ENCODE measurements at places on chromosomes 3 and 15. TPM values are rescaled to one million over a fixed set of nuclear protein-coding genes. Genes with fewer than 3 reads are reported as not detected.

GRCh38 chr3:30401971-30402370 lies 204.4 kb upstream of the TGFBR2 start:
- H3K4me1 ChIP-seq, result peaks cover 5% of the 10 kb centered on the region
- DNase-seq, result no peak
- no peaks in the 10 kb centered on the region for H3K27me3 ChIP-seq
- H3K36me3 ChIP-seq, result no peaks in the 10 kb centered on the region
- no peak overlapping the region for H3K27ac ChIP-seq
- no peak overlapping the region for H3K4me3 ChIP-seq

DNA sequence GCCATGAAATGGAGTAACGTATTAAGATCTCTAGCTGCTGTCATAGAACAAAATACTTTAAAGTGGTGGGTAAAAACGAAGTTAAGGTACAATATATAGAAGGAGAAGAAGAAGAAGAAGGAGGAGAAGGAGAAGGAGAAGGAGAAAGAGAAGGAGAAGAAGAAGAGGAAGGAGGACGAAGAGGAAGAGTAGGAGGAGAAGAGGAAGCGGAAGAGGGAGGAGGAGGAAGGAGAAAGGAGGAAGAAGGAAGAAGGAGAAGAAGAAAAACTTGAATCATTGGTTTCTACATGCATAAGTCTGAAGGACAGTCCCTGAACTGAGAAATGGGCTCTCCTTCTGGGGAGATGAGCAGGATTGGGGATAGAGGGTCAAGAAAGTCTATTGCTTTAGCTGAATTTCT lies 22.4 kb downstream of the WWTR1 start:
- no peak overlapping the region for H3K4me3 ChIP-seq
- peaks cover 19% of the 10 kb centered on the region for H3K4me1 ChIP-seq
- H3K36me3 ChIP-seq, result no peaks in the 10 kb centered on the region
- H3K27me3 ChIP-seq, result no peaks in the 10 kb centered on the region
- H3K27ac ChIP-seq, result no peak overlapping the region

DNA sequence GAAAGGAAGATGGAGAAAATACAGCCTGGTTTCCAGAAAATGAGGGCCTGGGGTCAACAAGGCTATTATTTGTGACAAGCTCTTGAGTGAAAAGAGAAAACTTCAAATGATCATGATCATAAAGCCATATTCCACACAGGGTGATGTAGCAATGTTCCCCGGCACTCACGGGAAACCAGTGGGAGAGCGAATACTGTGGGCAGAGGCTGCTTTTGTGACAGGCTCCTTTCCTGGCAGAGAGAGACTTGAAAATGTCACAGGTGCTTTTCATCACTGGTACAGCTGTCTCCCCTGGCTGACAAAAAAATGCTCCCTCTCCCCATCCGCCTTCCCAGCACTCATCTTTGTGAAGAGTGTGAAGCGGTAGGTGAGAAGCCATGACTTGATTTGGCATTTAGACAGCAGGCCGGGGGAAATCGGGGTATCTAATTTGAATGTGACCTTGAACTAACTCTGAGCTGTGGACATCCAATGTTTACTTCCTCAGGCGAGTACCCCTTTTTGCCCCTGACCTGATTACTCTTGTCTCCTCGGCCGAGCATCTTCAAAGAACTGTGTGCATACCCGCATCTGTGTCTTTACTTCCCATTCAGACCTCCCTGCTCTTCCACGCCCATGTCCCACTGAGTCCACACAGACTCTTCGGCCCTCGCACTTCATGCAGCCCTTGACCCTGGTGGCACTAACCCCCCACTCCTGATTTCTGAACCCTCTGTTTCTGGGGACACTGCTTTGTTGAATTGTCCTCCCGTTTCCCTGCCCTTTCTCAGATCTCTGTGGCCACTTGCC lies 23.2 kb downstream of the CA12 start:
- DNase-seq, result no peak
- H3K27me3 ChIP-seq, result no peaks in the 10 kb centered on the region
- peaks cover 10% of the 10 kb centered on the region for H3K4me1 ChIP-seq

- peaks cover 6% of the 10 kb centered on the region for H3K36me3 ChIP-seq
- H3K4me1 ChIP-seq, result no peaks in the 10 kb centered on the region
- no peaks in the 10 kb centered on the region for H3K27me3 ChIP-seq
Observed at GRCh38 chr15:51536965-51537574, 85.5 kb downstream of the DMXL2 start.

GRCh38 chr3:11558002-11558401 lies 85.7 kb downstream of the VGLL4 start:
- H3K27ac ChIP-seq, result no peak overlapping the region
- peaks cover 4% of the 10 kb centered on the region for H3K36me3 ChIP-seq
- H3K27me3 ChIP-seq, result no peaks in the 10 kb centered on the region
- DNase-seq, result no peak
- H3K4me1 ChIP-seq, result peaks cover 7% of the 10 kb centered on the region

GRCh38 chr15:25676070-25676469 lies 187.1 kb downstream of the ATP10A start:
- H3K27me3 ChIP-seq, result no peaks in the 10 kb centered on the region
- H3K36me3 ChIP-seq, result no peaks in the 10 kb centered on the region
- H3K4me1 ChIP-seq, result no peaks in the 10 kb centered on the region
- no peak for DNase-seq
- no peak overlapping the region for H3K4me3 ChIP-seq

DNA sequence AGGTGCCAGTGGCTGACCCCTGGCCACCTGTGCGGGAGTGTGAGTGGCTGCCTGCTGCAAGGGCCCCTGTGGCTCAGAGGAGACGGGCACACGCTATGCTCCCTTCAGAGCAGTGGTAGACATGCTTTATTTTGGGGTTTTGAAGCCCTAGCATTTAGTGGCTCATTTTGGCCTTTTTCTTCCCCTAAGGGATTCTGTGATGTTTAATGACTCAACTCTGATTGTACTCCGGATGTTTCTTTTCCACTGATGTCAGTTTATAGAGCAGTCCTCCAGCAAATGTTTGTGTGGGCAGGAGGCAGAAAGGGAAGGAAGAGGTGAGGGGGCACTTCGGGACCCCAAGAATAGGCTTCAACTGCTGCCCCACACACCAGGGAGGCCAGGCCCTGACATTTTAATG lies 288.9 kb upstream of the C2CD4B start:
- H3K36me3 ChIP-seq, result no peaks in the 10 kb centered on the region
- no peaks in the 10 kb centered on the region for H3K27me3 ChIP-seq
- H3K27ac ChIP-seq, result no peak overlapping the region

GRCh38 chr3:24828011-24828410 lies 333.4 kb upstream of the THRB start:
- H3K36me3 ChIP-seq, result no peaks in the 10 kb centered on the region
- no peak overlapping the region for H3K4me3 ChIP-seq
- no peak overlapping the region for H3K27ac ChIP-seq
- no peak for DNase-seq

GRCh38 chr15:63372018-63372705 lies 9.5 kb downstream of the CA12 start:
- H3K27me3 ChIP-seq, result no peaks in the 10 kb centered on the region
- H3K4me1 ChIP-seq, result peaks cover 3% of the 10 kb centered on the region
- no peak for DNase-seq
- H3K4me3 ChIP-seq, result peak overlapping the region; percentile 14

DNA sequence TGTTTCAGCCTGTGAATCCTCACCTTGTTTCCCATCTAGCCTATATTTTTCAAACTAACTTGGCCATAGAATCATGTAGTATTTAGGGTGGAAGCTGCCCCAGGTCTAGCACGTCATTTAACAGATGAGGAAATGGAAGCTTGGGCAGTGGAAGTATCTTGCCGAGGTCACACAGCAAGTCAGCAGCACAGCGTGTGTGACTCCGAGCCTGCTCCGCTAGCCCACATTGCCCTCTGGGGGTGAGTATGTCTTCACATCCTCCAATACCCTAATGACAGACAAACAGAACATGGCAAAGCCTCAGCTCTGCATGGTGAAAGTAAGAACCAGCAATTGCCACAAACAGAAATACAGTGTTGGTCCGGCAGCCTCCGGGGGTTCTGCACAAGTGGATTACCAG lies 2.2 kb upstream of the CCR5 start:
- H3K4me3 ChIP-seq, result no peak overlapping the region
- H3K36me3 ChIP-seq, result no peaks in the 10 kb centered on the region
- DNase-seq, result no peak
- no peaks in the 10 kb centered on the region for H3K27me3 ChIP-seq
- no peak overlapping the region for H3K27ac ChIP-seq
- no peaks in the 10 kb centered on the region for H3K4me1 ChIP-seq

DNA sequence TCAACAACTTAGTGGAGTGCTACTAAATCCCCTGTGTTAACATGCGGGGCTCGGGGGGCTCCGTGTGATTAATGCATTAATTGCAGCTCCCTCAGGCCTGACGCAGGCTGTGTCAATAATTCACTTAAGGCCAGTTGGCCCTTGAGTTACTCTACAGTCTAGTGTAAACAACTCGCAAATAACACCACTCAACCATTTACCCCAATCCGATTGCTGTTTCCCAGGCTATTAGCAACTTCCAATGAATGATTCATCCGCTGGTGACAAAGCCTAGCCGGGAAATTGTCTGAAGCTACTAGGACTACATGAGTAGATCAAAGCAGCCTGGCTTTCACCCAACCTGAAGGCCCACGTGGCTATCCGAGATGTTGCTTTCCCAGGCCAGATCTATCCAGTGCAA lies 121.3 kb upstream of the SOX14 start:
- no peaks in the 10 kb centered on the region for H3K27me3 ChIP-seq
- H3K36me3 ChIP-seq, result no peaks in the 10 kb centered on the region
- no peak overlapping the region for H3K27ac ChIP-seq
- H3K4me3 ChIP-seq, result no peak overlapping the region

RCCD1 gene
- 11.6 TPM for total RNA-seq

DNA sequence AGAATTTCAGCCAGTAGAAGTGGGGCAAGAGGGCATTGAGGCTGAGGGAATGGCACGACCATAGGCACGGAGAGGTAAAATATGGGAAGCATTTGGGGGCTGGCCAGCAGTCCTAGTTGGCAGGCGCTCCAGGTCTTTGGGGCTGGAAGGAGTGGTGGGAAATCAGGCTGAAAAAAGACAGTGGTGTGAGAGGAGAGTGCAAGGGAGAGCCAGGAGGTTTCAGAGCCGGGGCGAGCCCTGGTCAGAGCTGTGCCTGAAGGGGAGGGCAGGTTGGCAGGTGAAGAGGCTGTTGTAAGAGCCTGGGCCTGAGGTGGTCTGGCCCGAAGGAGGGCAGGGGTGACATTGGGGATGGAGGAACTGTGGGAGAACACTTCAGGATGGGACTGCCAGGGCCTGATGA lies 1.6 kb upstream of the IDH3A start:
- no peaks in the 10 kb centered on the region for H3K36me3 ChIP-seq
- no peak overlapping the region for H3K4me3 ChIP-seq
- H3K27me3 ChIP-seq, result no peaks in the 10 kb centered on the region
- peaks cover 5% of the 10 kb centered on the region for H3K4me1 ChIP-seq

DNA sequence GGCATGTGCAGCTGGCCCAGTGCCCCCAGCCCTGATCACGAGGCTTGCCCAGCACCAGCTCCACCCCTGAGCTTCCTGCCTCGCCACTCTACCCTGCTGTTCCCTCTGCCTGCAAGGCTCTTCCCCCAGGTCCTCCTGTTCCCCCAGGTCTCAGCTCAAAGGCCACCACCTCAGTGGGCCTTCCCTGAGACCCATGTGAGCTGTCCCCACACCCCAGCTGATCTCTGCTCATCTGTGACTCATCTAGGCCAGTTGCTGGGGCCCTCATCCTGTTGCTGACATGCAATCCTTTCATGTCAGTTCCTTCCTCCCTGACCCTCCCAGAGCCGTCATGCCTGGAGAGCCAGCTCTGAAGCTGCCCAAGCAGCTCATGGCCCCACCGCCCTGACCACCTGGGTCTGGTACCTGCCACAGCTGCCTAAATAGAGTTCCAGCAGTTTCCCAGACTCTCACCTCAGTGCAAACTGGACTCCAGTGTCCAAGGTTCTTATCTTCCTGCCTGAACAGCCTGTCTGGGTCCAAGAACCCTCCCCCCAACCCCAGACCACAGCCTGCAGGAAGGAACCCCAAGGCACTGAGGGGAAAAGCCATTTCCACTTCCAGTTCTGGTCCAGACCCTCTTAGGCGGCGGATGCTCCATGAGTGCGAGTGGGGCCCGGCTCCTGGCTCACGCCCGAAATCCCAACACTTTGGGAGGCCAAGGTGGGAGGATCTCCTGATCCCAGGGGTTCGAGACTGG lies 116.6 kb upstream of the IQSEC1 start:
- H3K4me3 ChIP-seq, result no peak overlapping the region
- H3K36me3 ChIP-seq, result no peaks in the 10 kb centered on the region
- no peaks in the 10 kb centered on the region for H3K27me3 ChIP-seq

- H3K27me3 ChIP-seq, result no peaks in the 10 kb centered on the region
- no peak for DNase-seq
- H3K36me3 ChIP-seq, result no peaks in the 10 kb centered on the region
- no peak overlapping the region for H3K27ac ChIP-seq
- no peaks in the 10 kb centered on the region for H3K4me1 ChIP-seq
- no peak overlapping the region for H3K4me3 ChIP-seq
Observed at GRCh38 chr3:180274536-180274935, 237.8 kb upstream of the PEX5L start.

DNA sequence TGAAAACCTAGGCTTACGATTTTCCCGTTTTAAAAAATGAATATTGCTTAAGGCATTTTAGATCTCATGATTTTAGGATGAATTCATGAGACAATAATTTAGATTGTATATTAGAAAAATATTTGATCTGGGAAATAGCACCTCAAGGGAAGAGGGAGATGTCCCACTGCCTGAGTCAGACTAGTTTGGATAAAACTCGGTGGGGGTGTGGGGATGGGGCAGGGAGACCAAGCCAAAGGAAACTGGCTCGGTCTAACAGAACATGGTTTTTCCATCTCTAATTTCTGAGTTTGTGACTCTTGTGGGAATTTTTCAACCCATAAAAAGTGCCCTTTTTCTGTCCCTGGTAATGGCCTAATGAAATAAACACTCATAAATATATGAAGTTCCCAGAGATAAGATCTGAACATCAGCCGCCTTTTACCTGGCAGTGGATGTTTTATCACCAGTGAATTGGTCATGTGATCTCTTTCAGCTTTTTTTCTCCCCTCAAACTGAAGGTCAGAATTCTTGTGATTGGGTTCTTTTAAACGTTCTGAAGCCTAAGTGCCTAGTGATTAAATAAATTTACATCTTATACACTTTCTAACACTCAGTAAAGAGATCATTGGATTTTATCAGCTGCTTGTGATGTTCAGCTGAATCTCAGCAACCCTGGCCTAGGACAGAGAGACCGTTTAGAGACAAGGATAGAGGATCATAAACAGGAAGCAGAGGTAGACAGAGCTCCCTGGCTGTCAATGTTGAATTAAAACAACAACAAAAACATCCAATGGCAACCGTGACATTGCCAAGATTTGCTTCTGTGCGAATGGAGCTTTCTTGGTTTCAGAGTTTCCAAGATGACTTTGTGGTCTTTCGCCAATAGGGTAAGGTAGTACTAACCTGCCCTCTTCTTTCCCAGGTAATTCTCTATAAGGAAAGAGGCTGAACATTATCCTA lies 1038.2 kb downstream of the MCTP2 start:
- H3K27me3 ChIP-seq, result no peaks in the 10 kb centered on the region
- H3K4me3 ChIP-seq, result no peak overlapping the region
- H3K4me1 ChIP-seq, result no peaks in the 10 kb centered on the region
- peak overlapping the region; percentile 49 for H3K27ac ChIP-seq
- no peaks in the 10 kb centered on the region for H3K36me3 ChIP-seq
- peak; percentile 76 for DNase-seq

GRCh38 chr15:75178938-75179745 lies 22.5 kb upstream of the C15orf39 start:
- H3K27me3 ChIP-seq, result no peaks in the 10 kb centered on the region
- H3K4me1 ChIP-seq, result peaks cover 5% of the 10 kb centered on the region
- H3K27ac ChIP-seq, result no peak overlapping the region
- H3K4me3 ChIP-seq, result peak overlapping the region; percentile 7
- H3K36me3 ChIP-seq, result no peaks in the 10 kb centered on the region

GRCh38 chr3:136120373-136121348 lies 75.5 kb downstream of the MSL2 start:
- H3K36me3 ChIP-seq, result peaks cover 2% of the 10 kb centered on the region
- no peak for DNase-seq
- H3K27me3 ChIP-seq, result no peaks in the 10 kb centered on the region
- H3K4me1 ChIP-seq, result no peaks in the 10 kb centered on the region

Measured in kidney (tissue), 22 donors.